Right cardiac atrium (tissue), 5 donors: ENCODE measurements at places on chromosomes 1 and 21. TPM values are rescaled to one million over a fixed set of nuclear protein-coding genes. Genes with fewer than 3 reads are reported as not detected.

DNA sequence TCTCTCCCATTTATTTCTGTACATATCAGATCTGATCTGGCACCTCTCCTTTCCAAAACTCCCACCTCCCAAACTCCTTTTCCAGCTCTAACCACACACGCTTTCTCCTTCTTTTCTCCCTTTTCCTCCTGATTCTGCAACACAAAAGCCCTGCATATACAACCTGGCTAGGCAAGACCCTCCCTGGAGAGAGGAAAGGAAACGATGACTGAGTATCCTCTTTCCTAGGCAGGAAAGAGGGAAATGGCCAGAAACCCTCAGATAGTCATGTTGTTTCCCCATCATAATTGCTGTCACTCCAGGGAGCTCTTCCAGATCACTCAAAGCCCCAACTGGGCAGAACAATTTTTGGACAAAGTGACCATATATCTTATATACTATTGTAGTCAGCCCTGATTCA lies 32.3 kb upstream of the PRELP start:
- DNase-seq: no peak

DNA sequence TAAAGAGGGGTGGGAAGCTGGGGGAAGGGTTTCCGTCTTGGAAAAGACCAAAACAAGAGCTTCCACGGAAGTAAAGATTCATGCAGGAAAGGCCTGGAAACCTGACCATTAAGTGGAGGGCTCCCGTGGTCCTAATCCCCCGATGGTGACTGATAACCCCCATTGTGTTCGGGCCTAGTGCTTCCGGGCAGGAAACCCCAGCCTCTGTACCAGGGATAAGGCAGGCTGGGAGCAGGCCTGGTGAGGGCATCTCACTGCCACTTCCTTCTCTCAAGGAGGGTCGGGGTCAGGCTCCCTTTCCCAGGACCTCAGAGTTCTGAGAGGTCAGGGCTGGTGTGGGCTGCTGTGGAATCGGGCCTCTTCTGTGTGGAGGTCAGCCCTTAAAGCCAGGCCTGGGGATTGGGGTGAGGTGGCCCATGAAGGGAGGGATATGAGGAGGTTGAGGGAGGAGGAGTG lies 136.9 kb downstream of the CDC7 start:
- no peak for DNase-seq

DNA sequence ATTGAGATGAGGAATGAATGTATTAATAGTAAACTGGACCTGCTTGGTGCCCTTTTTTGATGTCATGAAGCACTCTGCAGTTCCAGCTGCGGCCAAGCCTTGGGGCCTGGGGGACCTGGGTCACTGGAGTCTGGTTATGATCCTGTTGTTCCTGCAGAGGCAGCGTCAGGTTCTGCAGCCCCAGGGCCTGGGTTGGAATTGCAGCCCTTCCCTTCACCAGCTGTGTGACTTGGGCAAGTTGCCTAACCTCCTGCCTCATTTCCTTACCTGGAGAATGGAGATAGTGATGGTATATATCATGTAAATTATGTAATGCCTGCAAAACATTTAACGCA lies 9.1 kb upstream of the ATP5PO start:
- DNase-seq: no peak

The LCE6A gene
- polyA plus RNA-seq: not detected

The HOOK1 gene
- polyA plus RNA-seq: 3.9 TPM

The CD244 gene
- polyA plus RNA-seq: 0.29 TPM

The REN gene
- 1.0 TPM for polyA plus RNA-seq
